ENCODE measurements at places on chromosomes 1 and 21.

- no peak for DNase-seq
These were observed 62.5 kb downstream of the COQ8A start for GRCh38 chr1:227002531-227003049.

DNA sequence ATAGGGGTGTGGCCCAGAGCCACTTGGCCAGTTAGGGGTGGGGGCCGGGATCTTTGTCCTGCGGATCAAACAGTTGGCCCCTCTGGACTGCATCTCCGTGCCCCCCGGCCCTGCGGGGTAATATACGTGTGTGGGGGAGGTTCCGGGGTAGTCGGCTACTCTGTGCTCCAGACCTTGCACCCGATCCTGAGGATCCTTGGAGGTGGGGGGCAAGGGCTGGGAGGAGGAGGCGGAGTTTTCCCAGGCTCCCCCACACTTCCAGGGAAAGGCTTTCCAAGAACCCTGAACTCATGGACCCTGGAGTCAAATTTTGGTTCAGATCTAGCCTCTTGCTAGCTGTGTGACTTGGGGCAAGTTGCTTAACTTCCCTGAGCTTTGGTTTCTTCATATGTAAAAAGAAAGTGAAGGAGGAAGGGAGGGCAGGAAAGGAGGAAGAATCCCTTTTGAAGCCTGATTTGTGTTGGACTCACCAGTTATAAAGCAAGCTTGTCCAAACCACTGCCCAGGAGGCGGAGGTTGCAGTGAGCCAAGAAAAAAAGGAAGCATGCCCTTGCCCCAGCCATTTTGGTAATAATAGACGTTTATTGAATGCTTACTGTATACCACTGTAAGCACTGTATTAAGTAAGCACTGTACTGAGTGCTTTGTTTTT lies 686 bp downstream of the MIIP start:
- DNase-seq, result peak; percentile 9

- DNase-seq, result no peak
These were observed 87.6 kb downstream of the GFI1 start for GRCh38 chr1:92399076-92399475.

- no peak for DNase-seq
These were observed 907.1 kb downstream of the KCNT2 start for GRCh38 chr1:195701149-195701548.

DNA sequence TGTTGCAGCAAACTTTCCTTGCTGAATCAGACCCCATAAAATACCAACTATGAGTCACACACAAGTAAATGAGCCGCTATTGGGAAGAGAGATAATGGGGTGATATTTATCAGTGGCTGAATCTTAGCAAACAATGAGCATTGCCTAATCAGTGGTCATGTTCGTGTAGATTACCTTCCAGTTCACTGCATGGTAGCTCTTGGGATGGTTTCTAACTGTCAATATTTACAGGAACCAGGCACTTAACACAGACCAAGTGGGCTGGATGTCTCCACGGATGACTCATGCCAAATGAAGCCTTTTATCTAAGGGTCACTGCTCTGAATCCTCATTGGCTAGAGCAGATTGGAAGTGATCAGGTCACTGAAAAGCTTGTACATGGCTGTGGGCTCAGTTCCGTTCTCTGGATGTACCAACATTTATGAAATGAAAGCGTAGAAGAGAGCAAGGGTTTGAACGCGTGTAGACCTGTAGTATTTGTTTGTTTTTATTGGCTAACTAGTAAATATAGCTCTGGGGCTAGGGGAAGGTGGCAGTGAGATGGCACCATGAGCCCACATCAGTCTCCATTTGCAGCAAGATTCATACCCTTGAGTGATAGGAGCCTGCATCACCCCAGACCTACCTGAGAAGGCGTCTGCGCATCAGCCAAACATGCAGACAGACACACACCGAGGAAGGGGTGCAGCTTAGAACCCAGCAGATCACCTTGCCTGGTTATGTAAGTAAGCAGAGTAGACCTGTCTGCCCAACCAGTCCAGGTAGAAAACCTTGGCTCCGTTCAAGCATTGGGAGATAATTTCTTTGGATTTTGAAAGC lies 153.3 kb downstream of the TOMM20 start:
- no peak for DNase-seq

DNA sequence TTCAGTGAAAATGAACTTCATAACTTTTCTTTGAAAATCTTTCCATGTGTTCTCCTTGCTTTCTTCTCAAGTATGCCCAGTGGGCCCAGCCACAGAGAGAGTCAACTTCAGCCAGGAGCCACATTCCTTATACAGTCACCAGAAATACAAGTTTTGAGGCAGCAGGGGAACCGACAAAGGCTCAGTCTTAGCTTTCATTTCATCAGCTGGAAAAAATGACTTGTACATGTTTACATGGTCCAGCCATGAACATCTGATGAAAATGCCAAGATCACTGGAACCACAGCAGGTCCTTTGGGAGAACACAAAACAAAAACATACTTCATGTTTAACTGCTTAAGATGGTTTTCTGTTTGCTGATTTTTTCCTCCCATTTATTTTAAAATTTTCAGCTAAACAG lies 72.5 kb downstream of the SYDE2 start:
- DNase-seq, result no peak

GRCh38 chr1:66729119-66729518 lies 23.1 kb upstream of the DYNLT5 start:
- peak; percentile 21 for DNase-seq
